Stimulated activated CD4-positive, alpha-beta T cell treated with anti-CD3 and anti-CD28 coated beads, Interleukin-1b, Interleukin-23, amount 100 ng/mL, for 1 hour (primary cell): ENCODE measurements at places on chromosomes 2 and 18.

GRCh38 chr2:198596985-198597384 lies 792.6 kb downstream of the PLCL1 start:
- DNase-seq, result no peak

DNA sequence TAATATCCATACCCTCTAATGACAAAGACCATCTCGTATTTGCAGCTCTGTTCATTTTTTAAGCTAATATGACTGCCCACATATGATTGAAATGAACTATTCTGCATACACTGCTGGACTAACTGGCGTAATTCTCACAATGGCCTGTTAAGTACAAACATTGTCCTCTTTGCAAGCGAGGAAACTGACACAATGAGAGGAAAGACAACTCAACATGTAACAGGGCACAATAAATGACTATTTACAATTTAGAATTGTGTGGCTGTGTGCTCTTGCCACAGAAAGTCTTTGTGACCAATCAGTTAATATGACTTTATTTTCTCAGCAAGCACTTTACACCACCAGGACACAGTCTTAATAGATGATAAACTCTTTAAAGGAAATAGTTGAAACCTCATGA lies 498.0 kb downstream of the CNTNAP5 start:
- no peak for DNase-seq

GRCh38 chr2:144348846-144349245 lies 171.1 kb downstream of the ZEB2 start:
- DNase-seq, result no peak

DNA sequence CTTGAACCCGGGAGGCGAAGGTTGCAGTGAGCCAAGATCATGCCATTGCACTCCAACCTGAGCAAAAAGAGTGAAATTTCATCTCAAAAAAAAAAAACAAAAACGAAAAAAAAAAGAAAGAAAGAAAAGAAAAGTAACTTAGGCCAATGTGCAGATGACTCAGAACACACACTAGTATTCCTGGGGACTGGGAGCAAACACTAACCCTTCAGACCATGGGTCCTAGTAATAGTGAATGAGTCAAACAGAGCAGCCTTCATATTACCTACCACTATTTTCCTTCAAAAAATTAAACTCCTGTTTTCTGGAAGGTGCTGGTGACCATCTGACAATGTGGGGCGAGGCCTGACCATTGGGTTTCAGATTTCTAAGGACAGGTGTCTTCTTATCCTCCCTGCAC lies 253.4 kb downstream of the PIEZO2 start:
- no peak for DNase-seq

DNA sequence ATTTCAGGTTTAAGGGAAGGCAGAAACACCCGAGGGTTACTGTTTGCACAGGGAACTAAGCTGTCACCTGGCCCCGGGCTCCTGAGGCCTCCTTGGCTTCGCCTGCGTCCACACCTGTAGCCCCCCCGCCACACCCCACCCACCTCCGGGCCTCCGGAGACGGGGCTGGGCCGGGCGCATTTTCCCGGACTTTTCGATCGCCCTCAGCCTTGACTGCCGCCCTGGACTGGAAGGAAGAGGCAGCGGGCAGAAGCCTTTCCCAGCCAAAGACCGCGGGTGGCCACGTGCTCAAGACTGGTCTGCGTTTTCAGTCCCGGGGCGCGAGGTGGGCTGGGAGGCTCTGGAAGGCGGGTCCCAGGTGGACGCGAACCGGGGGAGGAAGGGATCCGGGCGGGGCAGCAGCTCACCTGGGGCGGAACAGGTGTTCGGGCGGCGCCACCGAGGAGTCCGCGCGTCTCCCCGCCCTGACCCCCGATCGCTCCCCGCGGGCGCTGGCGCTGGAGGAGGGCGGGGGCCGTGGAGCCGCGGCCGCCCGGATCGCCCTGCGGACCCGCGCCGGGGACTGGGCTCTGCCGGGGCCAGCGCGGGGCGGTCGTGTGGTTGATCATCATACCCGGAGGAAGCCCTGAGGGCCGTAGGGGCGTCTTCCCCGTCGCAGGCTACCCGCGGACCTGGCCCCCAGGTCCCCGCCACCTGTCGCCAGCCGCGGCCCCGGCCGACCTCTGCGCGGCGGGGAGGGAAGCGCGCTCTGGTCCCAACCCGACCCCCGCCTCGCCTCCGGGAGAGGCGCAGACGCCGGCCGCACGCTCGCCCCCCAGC lies 3.2 kb downstream of the ID2 start:
- peak; percentile 43 for DNase-seq

DNA sequence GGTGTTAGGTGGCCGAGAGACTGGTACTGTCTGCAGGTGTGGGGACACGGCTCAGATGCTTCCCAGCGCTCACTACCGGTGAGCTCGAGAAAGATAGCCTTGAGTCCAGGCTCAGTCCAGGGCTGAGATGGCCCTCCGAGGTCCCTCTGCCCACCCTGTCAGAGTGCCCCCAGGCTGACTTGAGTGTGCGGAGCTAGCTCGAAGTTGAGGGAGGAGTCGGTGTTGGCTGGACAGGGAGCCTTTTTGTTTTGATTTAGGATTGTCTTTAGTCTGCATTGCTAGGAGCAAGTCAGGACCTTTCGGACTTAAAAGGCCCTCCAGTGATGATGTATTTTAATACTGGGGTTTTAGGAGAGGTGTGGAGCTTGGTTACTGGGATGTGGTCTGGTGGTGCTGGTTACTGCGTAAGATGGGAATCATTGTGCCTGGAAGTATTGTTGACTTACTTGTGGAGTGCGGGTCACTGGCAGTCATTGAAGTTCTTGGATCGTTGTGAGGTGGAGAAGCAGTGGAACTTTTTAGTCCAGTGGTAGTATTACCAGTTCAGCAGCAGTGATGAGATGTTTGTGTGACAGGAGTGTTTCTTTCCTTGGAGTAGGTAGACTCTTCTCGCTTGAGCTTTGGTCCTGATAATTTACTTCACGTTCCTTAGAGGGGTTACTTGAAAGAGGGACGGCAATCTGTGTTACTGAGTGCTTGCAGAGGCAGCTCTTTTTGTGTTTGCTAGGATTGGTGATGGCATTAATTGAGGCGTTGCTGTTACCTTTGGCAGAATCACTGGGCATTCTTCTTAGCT lies 633 bp downstream of the KIAA1328 start:
- DNase-seq, result no peak

GRCh38 chr18:48230467-48231113 lies 178.6 kb downstream of the ZBTB7C start:
- no peak for DNase-seq

GRCh38 chr2:31253356-31254131 lies 19.6 kb downstream of the EHD3 start:
- DNase-seq, result no peak

- DNase-seq, result no peak
These were observed 82.3 kb downstream of the SH3RF3 start for GRCh38 chr2:109211315-109211714.

DNA sequence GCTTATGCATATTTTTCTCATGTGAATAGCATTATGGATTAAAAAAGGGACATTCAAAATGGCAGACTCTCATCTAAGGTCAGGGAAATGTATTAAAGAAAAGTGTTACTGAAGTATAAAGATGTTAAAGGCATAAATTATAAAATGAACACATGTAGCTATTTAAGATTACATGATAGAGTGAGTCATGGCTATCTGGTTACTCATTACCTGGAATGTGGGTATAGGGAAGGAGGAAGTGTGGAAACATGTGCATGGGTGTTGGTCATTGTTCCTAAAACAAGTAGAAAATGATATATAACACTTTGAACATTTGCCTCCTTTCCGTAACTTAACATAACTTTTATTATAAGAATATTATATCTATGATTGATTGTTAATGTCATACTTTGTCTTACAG lies 66.4 kb downstream of the MYO1B start:
- DNase-seq, result no peak

DNA sequence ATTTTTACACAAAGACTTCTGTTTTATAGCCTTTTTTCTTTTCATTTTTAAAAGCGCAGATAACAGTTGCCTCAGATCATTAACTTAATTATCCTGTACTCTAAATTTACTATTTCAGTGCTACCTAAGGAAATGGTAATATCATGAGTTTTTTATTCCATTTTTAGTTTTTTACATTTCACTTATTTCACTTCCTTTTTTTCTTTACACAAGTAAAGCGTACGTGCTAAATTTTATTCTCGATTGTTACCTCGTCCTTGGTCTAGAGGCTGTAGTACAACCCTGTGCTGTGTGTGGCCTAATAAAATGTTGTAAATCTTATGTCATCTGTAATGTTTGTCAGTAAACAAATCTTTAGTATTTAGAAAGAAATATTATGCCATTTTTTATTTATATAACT lies 49.2 kb downstream of the CRIM1 start:
- no peak for DNase-seq

DNA sequence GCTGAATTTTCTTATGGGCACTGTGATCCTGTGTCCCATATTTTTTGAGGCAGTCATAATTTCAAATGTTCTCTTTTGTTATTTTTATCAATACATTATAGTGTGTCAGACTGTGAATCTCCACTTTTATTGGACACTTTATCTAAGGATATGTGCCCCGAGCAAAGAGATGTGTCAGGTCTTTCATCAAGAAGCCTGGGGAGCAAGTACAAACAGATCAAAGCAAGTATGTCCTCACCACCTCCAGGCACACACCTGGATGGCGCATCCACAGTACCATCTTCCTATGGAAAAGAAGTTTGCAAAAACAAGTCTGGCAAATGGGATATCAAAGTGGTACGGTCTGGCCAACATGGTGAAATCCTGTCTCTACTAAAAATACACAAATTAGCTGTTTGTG lies 81.0 kb upstream of the ZNF236 start:
- DNase-seq, result no peak

GRCh38 chr2:177325554-177325953 lies 61.0 kb upstream of the NFE2L2 start:
- no peak for DNase-seq

- no peak for DNase-seq
These were observed 26.5 kb upstream of the INO80C start for GRCh38 chr18:35524226-35524625.

- no peak for DNase-seq
These were observed 109.7 kb upstream of the PKDCC start for GRCh38 chr2:41937921-41938708.

DNA sequence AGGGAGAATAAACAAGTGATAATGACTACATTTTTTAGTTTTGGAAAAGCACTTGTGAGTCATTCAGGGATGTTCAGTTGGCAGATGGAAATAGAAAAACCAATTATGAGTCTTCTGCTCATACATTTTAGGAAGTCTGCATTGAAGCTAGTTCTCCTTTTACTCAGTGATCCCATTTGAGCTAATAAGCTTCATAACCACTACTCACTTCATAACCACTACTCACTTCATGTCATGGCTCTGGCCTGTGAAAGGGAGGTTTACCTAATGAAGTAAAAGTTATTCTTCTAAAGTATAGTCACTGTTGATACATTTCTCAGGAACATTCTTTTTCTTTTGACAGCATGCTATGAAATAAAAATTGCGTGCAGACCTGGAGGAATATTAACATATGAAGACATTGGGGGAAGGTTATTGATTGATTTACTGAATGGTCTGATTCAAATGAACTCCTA lies 948.7 kb downstream of the TSN start:
- no peak for DNase-seq

DNA sequence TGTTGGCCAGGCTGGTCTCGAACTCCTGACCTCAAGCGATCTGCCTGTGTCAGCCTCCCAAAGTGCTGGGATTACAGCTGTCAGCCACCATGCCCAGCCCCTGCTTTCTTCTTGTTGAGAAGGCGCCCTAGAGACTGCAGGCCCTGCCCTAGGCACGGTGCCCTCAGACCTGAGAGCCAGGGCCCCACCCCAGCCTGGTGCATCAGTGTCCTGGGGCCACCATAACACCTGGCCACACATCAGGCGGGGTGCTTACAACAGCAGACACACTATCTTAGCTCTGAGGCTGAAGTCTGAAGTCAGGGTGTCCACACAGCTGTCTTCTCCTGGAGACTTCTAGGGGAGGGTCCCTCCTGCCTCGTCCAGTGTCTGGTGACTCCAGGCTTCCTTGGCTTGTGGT lies 120.6 kb downstream of the NDUFA10 start:
- no peak for DNase-seq
